ENCODE measurements at places on chromosomes 12 and 14.

- no peak for DNase-seq
Measured at GRCh38 chr14:89014569-89014850, 190.1 kb downstream of the TTC8 start.

- DNase-seq, result no peak
Measured at GRCh38 chr12:41527062-41527461, 338.9 kb downstream of the PDZRN4 start.

DNA sequence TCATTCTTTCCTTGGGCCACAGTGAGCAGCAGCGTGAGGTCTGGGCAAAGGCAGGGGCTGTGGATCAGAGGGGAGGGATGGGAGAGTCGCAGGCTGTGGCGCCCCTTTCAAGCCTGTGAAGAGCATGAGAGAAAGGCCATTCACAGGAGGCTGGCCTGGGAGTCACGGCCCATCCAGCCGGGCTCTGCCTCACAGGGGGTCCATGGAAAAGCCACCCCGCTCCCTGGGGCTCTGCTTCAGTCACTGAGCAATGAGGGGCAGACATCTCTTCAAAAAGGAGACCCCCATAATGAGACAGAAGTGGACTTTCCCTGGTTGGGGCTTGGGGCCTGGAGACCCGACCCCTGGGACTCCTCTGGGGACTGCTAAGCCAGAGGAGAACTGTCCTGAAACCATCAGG, 117.0 kb upstream of the GSC start:
- DNase-seq, result no peak

GRCh38 chr14:100107236-100107635, 42.0 kb downstream of the EVL start:
- DNase-seq, result no peak

DNA sequence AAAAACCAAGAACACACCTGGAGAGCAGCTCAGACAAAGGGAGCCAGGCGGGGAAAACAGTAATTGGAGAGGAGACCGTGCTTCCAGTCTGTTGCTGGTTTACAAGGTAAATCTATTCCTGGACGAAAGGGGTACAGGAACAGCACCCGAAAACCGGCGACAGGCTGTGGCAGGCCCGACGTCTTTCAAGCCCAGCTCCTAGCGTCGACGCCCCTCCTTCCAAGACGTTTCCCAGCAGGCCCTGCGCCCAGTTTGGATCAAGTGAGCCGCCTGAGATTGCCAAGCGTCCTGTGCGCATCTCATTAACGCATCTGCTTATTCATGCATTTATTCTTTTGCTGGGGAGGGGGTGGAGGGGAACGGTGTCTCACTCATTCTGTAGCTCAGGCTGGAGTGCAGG, 1.4 kb downstream of the C12orf56 start:
- DNase-seq, result peak; percentile 53

DNA sequence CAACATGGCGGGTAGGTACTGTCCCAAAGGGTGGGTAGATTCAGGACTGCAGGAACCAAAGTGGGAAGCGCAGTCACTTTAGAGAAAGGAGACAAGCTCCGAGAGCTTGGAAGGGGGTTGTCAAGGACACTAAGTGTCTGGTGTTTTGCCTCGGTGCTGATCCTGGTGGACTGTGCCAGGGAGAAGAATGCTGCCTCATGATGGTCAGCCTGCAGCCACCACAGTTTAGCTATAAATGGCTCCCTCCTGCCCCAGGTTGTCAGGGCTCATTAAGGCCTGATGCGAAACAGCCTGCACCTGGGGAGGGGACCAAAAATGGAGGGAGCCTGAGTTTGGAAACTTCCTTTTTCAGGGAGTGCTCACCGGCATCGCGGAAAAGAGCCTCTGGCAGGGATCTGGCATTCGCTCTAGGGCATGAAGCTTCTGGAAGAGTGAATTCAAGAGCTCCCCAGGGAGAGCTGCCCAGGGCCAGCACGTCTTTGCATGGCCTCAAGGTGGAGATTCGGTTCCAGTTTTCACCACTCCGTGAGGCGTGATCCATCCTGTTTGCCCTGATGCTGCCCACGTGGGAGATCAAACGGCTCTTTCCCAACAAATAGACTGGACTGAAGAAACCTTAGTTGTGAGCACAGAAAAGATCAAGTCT, 164.0 kb downstream of the FOXN3 start:
- peak; percentile 58 for DNase-seq

GRCh38 chr12:105226219-105226618, 9.8 kb downstream of the APPL2 start:
- no peak for DNase-seq

DNA sequence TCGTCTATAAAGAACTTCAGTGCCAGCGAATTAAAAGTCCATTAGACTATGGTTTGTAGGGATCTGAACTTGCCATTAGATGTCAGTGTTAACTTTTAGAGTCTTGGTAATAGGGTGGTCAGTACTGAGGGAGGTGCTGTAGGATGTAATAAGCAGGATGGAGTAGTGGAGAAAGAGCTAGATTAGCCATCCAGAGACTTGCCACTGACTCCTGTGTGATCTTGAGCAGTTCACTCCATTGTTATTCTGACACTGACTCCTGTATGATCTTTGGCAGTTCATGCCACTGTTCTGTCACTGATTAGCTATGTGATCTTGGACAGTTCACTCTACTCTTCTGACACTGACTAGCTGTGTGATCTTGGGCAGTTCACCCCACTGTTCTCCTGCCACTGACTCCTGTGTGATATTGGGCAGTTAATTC, 133.6 kb downstream of the TTLL5 start:
- DNase-seq, result no peak

DNA sequence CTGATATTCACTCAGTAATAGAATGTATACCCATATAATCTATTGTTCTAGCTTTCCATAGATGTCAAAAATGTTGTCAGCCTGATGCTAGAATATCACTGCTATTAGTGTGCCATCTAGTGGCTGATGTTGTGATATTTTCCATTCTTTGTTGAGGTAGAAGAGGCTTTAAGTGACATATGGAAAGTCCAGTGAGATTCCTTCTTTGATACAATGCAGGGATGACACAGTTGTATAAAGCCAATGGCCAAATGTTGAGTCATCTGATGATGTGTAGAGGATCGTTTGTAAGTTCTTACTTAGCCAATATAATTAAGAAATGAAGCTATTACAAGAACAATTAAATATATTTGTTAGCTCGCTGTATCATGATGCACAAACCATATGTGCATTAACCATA, 58.1 kb upstream of the PCED1B start:
- no peak for DNase-seq

DNA sequence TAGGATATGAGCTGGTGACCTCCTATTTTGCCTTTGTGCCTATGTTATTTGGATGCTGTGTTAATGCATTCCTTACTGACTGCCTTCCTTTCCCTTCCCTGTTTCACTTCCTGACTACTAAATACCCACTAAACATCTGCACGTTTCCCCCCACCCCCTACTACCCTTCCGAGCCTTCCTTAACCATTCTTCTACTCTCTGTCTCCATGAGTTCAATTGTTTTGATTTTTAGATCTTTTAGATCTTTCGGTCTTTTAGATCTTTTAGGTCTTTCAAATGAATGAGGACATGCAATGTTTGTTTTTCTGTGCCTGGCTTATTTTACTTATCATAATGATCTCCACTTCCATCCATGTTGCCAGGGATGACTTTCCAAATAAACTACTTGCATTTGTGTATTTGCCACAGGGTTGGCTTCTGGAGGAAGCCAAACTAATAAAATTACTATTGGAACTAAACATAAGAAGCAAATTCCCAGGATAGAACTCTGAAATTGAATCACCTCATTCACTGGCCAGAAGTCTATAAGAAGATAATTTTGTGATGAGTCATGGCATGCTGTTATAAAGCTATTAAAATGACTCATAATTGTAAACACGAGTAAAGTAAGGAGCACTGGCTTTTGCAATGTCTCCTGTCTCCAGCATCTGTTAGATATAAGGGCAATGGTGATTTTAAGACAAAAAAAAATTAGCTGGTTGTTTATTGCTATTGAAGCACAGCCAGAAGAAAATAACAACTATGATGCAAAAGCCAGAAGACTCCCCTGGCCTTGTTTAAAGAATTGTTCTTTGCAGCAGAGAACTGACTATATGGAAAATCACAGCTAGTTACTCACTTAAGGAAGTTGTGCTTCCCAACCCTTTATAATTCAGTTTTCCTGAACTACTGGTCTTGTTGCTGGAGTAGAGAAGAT, 586.3 kb downstream of the LRFN5 start:
- no peak for DNase-seq

DNA sequence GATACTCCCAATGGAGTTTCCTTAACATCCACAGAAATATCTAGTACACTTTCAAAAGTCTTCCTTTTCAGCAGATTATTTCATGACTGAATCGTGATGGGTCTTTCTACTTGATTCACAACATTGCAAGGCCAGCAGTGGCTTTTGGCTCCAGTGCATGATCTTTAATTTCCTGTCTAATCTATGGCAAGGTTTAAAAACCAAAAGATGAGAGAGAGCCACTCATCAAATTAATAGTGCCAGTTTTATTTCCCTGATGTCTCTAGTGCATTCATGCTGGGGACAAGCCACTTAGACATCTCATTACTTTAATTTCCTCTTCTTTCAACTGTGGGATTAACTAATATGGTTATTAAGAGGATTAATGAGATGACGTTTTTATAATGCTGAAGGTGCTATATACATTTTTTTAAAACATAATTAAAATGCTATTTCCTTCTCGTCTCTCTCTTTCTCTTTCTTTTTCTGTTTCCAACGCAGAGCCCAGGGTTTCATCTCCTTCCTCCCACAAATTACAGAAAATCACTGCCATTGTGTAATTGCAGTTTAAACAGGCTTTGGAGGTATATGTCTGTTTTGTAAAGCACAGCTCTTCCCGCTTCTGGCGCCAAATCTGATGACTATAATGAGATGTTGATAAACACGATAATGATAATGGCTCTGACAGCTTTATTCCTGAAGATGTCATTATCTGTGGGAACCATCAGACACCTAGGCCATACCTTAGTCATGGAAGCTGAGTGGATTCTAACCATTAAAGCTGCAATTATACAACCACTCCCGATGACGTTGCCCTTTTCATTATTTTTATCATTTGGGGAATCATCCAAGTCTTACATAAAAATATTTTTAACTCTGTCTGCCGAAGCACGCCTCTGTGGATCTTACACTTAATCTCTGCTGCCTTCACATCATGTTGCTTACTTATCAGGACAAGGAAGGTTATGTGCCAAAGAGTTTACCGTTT, 103.1 kb upstream of the PPM1H start:
- DNase-seq, result no peak

DNA sequence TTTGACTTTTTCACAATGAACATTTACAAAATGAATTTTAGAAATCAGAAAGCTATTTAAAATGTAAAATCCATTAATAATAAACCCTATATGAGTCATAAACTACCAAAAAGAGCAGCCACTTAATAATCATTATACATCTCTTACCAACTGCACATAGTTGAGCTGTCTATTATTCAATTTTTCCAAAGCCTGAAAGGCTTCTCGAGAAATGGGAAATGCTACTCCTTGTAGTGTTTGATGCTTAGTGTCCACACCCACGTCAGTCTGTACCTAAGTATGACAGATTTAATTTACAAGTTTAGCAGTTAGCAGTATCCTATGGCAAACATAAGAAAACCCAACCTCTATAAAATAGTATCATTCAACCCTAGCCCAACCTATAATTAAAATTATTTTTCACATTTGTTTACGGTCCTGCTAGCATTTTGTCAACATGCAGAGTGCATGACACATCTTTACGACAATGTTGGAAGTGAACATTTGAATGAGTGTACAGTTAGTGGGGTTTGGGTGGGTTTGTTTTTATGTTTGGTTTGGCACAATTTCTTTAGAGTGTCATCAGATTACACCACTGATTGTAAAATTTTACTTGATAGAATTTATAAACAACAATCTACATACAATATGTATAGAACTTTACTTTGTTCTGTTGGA, 8.4 kb downstream of the TWF1 start:
- no peak for DNase-seq

GRCh38 chr12:48875944-48876515, 10.4 kb upstream of the RND1 start:
- DNase-seq, result no peak

- DNase-seq, result no peak
Measured at GRCh38 chr14:86346818-86347384, 817.0 kb downstream of the FLRT2 start.

- no peak for DNase-seq
Measured at GRCh38 chr12:24955389-24955788, 6.5 kb upstream of the BCAT1 start.

DNA sequence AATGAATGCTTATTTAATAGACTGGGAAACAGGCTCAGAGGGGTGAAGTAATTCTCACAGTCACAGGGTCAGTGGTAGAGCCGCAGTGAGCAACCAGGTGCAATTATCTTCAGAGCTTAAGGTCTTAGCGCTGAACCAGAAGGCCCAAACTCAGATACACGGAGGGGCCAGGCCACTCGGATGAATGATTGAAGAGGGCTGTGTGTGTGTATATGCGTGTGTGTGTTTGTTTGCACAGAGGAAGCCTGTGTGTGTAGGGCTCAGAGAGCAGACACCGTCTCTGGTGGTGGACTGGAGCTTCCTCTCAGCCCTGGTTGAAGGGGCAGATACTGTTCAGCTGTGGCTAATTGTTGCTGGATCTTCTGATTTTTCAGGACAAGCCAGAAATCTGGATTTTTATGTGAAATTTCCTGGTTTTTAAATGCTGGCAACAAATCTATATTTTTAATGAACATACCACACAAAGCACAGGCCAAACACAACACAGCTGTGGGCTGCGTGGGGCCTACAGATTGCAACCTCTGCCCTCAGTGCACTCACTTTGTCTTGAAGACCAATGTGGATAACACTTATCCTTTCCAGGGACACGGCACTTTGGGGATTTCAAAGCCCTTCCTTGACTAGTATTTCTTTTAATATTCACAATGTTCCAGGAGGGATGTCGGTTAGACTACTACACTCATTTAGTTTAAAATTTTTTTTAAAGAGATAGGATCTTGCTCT, 94.5 kb upstream of the NRXN3 start:
- DNase-seq, result peak; percentile 27

DNA sequence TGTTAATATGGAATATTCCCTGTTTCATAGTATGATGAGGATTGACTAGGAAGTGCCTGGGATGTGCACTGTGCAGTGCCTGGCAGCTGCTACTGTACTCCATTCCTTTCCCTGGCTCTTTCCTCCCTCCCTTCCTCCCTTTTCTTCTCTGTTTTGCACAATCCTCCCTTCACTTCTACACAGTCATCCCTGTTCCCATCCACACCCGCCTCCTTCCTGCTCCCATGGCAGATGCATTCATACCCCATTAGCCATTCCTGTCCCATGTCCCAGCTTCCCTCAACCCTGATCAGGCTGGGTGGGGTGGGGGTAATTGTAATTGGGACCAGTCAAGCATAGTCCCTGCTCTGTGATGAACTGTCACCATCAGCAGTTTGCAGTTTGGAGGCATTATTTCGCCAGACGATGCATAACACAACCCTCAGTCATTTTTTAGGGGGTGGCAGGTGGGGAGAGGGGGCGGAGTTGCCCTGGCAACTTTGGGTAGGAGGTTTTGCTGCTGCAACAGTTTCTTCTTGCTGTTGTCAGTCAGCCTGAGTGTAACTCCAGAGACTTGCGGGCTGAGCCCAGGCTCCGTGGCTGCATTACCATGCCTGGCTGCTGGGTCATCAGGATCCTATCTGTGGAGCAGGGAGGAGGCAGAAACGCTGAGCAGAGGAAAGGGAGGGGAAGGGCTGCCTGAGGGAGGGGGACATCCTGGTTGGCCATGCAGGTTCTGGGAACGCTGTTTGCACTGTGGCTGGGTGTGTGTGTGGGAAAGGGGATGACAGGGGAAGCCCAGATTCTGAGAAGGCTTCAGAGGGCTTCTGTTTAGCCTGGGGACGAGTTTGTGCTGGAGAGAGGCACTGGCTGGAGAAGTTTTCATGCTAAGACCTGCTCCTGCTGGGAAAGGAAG, 4.1 kb upstream of the KRT84 start:
- DNase-seq, result peak; percentile 75

GRCh38 chr12:26704684-26705460, 128.1 kb downstream of the ITPR2 start:
- no peak for DNase-seq

- DNase-seq, result no peak
Measured at GRCh38 chr14:20675669-20676068, 8.7 kb upstream of the RNASE4 start.
